ENCODE measurements at places on chromosomes 2 and 18.

- DNase-seq, result no peak
Measured at GRCh38 chr2:158473719-158474392, 17.1 kb downstream of the PKP4 start.

- no peak for DNase-seq
Measured at GRCh38 chr18:62357079-62357719, 32.1 kb downstream of the TNFRSF11A start.

GRCh38 chr18:36514778-36515177 is 217.3 kb downstream of the FHOD3 start:
- no peak for DNase-seq

GRCh38 chr18:9969247-9969646 is 55.4 kb downstream of the VAPA start:
- DNase-seq, result no peak

DNA sequence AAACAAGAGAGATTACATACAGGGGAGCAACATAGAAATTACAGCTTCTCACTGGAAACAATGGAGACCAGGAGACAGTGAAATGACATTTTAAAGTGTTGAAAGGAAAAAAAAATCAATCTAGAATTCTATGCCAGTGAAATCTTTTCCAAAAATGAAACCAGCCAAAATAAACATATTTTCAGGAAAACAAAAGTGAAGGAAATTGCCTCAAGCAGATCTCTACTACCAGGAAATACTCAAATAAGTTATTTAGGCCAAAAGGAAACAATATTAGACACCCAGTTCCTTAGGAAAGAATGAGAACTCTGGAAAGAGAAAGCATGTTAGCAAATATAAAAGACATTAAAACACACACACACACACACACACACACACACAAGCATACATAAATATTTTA is 339.9 kb upstream of the NCKAP5 start:
- no peak for DNase-seq

- no peak for DNase-seq
Measured at GRCh38 chr18:79788734-79789085, 9.0 kb upstream of the KCNG2 start.

DNA sequence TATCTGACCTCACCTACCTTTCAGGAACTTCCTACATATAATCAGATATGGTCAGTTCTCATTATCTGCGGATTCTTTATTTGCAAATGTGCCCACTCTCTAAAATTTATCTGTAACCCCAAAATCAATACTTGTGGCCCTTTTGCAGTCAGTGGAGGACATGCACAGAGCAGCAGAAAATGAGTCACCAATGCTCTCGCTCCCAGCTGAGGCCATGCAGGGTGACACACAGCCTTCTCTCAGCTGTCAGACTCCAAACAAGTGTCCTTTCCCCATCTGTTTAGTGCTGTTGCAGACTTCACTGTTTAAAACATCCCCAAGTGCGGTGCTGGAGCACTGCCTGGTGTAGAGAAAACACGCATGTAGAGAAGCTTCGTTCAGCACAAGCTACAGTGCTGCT is 171.9 kb upstream of the SALL3 start:
- DNase-seq, result no peak

GRCh38 chr2:119431155-119431975 is at the start of gene TMEM37:
Gene TMEM37 (plus strand): TSS chr2:119431854. CDS start chr2:119431904, 50 bp downstream.
- no peak for DNase-seq

- DNase-seq, result no peak
Measured at GRCh38 chr2:14288016-14288415, 344.5 kb upstream of the LRATD1 start.

GRCh38 chr18:79476031-79476917 is 80.5 kb downstream of the NFATC1 start:
- no peak for DNase-seq

DNA sequence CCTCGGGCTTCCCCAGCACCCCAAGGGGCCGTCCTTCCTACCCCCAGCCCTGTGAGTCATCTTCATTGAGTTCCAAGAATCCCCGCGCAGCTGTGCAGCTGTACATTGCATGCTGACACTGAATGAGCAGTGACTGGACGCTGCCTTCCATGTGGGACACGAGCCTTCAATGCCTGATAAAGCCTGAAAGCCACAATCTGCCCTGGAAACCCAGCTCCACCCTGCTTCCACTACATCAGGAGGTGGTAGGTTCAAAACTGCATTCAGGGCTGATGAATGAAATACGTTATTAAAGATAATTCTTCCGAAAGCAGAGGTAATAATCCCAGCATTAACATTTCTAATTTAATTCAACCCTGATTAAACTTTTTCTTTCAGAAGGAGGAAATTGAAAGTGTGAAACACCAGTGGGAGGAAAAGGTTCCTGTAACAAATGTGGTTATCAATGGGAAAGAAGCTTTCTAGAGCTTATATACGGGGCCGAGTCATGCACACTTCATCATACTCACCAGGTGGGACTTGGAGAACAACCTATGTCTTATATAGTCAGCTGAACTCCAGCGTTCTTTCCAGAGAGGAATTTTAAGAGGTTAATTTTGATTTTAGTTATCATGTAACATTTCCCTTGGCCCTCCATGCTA is 360.1 kb downstream of the LPIN1 start:
- DNase-seq, result peak; percentile 76

DNA sequence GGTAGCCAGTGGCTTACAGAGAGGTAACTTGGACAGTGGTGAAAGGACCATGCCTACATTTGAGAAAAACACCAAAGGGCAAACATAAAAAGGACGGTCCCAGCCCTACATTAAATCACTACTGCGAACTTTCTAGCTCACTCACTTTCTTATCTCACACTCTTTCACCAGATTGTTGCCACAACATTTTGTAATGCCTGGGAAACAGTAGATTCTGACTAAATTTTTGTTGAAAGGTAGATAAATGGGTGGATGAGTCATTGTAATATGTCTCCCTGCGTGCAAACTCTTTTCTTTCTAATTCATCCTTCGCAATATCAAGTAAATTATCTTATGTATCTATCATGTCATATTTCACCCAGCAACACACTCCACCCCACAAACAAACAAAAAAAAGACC is 192.2 kb downstream of the IRS1 start:
- no peak for DNase-seq

GRCh38 chr2:210009126-210009525 is 6.7 kb downstream of the RPE start:
- no peak for DNase-seq

DNA sequence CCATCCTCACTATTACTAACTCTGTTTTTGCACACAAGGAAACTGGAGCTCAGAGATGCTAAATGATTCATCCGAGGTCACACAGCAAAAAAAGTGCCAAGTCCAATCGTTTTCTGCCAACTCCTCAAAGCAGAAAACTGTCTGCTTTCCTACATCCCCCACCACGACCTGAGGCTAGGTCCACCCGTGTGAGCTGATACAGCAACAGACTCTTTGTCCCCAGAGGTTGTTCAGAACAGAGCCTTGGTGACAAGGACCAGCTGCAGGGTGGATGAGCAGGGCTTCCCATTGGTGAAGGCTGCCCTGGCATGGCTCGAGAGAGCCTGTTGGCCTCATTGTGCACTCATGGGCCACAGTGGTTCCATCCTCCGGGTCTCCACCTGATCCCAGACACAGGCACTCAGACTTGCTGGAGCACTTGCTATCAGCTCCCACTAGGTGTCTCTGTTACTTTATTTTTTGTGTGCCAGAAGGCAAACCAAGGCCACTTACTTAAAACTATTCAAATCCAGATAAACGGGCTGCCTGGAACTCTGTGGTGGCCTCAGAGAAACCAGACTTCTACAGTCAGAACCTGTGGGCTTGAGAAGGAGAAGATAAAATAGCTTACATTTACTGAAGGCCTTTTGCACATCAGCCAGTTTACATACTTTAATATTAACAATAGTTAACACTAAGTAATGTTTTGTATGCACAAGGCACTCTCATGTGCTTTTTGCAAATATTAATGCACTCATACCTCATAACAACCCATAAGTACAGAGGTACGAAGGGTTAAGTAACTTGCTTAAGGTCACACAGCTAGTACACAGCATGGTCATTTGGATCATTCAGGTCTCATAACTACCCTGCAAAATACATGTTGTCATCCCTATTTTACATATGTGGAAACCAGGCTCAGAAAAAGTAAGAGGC is 62.9 kb upstream of the CTIF start:
- no peak for DNase-seq

GRCh38 chr2:68103030-68103708 is 40.4 kb upstream of the C1D start:
- DNase-seq, result no peak

DNA sequence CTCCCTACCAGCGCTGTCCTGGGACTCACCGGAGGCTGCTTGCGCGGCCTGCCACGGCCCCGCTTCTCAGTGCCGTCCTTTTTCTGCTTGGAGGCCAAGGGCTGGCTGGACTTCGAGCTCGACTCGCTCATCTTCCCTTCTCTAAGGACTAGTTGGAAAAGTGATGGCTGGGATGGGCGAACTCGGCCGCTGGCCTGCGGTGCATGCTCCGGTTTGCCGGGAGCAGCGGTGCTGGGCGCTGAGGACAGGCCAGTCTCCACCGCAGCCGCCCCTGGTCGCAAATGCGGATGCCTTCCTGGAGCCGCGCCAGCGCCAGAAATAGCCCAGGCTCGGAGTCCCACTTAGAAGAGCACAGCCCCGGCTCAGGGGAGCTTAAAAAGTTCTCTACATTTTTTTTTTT is 3.1 kb downstream of the C2orf81 start:
- DNase-seq, result no peak

- DNase-seq, result no peak
Measured at GRCh38 chr2:231360881-231361371, 34.6 kb upstream of the B3GNT7 start.

DNA sequence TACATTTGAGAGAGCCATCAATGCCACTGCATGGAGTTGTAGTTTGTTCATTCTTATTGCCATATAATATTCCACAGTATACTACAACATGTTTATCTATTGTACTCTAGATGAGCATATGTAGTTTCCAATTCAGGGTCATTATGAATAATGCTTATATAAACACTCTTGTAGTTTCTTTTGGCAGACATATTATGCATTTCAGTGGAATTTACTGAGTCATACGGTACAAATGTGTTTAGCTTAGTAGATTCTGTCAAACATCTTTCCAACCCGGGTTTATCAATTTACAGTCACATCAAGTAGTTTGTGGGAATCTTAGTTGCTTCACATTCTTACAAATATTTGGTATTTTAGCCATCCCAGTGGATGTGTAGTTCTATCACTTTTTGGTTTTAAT is 161.1 kb downstream of the KCNH7 start:
- no peak for DNase-seq

DNA sequence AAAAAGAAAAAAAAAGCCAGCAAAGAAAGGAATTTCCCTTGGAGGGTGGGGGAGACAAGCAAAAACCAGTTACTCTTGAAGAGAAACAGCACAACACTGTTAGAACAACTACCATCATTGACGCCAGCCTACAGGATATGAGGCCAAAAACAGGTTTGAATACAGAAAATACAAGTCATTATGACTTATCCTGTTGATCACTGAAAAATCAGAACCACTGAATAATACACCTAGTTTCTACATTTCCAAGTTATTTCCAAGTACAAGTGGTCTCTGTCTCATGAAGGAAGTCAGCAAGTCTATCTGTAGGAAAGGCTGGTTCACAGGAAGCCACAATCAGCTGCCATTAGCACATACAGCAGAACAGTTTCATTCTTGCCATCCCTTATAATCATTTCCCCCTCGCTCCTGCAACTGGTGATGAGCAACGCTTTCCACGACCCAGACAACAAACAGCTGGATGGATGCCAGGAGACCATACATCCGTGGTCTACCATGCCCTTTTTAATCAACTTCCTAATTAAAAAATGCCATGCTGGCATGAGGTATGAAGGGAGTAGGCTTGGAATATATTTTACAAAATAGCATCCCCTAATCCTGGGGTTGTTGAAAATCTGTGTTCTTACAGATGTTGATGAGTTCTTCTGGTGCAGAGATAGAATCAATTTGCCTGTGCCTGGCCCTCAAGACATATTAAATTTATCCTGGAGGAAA is 10.4 kb downstream of the MYT1L start:
- no peak for DNase-seq

DNA sequence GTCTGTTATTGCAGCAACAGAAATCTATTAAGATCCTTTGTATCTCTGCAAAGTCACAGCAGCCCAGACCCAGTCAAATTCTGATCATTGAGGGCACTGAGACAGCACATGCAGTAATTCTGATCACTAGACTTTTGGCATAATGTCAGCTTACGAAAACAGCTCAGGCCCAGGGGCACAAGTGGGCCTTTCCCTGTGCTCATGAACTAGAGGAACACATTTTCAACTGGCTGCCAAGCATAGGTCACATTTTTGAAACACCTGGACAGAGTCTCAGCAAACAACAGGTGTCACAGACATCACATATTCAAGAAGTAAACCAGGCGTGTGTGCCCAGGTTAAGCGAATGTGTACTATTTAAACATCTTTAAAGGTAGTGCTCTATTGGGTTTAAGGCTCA is 13.7 kb downstream of the DOCK10 start:
- no peak for DNase-seq

GRCh38 chr2:183497861-183498260 is 373.6 kb downstream of the NUP35 start:
- DNase-seq, result no peak

- DNase-seq, result no peak
Measured at GRCh38 chr18:53018791-53019190, 678.8 kb downstream of the DCC start.

- peak; percentile 45 for DNase-seq
Measured at GRCh38 chr18:3305354-3305762, 43.4 kb downstream of the MYL12B start.

DNA sequence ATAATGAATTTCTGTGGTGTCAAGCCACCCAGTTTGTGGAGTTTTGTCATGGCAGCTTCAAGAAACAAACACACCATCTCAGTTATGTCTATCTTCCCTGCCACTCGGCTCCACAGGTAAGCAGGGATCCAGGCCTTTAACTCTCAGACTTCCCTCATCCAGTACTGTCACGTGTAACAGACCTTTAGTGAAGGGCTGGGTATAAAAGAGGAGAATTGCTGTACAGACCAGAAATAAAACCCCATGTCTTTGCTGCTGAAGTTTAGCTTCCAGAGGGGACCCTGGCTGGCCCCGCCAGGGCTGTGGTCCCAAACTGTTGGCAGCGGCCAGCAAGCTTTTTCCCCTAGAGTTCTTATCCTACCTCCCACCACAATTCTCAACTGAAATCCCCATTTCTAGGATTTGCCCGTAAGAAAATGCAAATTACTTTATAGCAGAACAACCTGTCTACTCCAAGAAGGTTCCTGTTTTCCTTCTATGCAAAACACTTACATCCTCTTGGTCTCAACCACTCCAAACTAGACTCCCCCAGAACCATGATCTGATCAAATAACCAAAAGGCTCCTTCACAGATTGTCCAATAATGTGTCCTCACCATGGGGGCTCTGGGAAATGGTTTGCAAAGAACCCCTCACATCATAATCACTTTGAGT is 438.0 kb upstream of the ID2 start:
- DNase-seq, result no peak

GRCh38 chr2:224426656-224427055 is 24.7 kb upstream of the FAM124B start:
- no peak for DNase-seq

- no peak for DNase-seq
Measured at GRCh38 chr2:2926009-2926857, 451.4 kb downstream of the EIPR1 start.

- DNase-seq, result no peak
Measured at GRCh38 chr2:98924038-98924830, 11.8 kb downstream of the CRACDL start.

- DNase-seq, result peak; percentile 37
Measured at GRCh38 chr2:25078170-25079049, 36.5 kb downstream of the EFR3B start.

GRCh38 chr2:240639566-240639965 is 14.3 kb downstream of the GPR35 start:
- no peak for DNase-seq

GRCh38 chr2:44578471-44579093 is 216.8 kb downstream of the CAMKMT start:
- peak; percentile 13 for DNase-seq
